ENCODE measurements at places on chromosomes 5 and 9.
A peak's percentile ranks its signal among the peaks of the same experiment; 100 is the strongest.

DNA sequence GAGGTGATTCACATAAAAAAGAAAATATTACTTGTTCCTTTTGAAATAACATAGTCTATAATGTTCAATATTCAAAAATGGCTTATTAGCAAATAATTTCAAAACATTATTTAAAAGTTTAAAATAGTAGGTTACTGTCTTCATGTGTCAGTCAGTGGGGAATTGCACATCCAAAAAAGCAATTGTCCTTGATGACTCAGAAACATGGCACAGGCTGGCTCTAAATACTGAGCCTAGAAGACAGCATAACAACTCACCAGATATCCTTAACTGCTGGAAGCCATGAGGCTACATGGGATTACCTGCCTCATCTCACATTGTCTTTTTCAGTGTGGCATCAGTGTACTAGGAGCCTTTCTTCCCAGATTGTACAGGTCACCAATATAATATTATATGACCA lies 439.5 kb upstream of the RGMB start:
- DNase-seq, result no peak

- no peak for DNase-seq
These were observed 9.4 kb downstream of the OR2K2 start for GRCh38 chr9:111320631-111321030.

DNA sequence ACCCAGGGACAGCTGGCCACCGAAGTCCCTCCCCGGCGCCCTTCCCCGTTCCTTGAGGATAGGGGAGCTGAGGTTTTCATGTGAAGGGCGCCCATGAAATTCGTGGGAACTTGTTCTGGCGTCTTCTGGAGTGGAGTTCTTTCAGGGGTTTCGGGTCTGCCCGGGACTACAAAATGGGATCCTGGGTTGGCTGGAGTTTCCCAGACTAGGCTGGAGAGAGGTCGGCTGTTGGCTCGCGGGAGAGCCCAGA lies 3.6 kb upstream of the RGMB start:
- DNase-seq, result no peak

DNA sequence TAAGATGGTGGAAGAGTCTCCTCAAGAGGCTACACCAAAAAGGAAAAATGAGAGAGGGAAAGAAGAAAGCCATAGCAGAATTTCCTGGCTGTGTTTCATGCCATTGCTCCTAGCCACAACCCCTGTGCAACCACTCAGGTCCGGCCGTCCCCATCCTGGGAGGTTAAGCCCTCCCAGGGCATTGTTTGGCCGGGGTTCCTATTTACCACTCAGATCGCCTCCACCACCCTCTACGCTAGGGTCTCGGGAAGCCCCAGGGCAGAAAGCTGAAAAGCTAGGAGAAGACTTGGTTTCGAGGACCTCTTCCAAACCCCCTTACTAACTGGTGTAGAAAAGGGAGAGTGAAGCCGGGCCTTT lies 715 bp downstream of the RC3H2 start:
- peak; percentile 31 for DNase-seq

- no peak for DNase-seq
These were observed 77.7 kb downstream of the RGS3 start for GRCh38 chr9:113541019-113541900.

- DNase-seq, result no peak
These were observed 1.5 kb upstream of the RNF180 start for GRCh38 chr5:64164166-64164565.

- no peak for DNase-seq
These were observed 18.8 kb downstream of the SRD5A1 start for GRCh38 chr5:6652025-6652424.

- DNase-seq, result no peak
These were observed 24.4 kb upstream of the GRAMD2B start for GRCh38 chr5:126398791-126399190.

DNA sequence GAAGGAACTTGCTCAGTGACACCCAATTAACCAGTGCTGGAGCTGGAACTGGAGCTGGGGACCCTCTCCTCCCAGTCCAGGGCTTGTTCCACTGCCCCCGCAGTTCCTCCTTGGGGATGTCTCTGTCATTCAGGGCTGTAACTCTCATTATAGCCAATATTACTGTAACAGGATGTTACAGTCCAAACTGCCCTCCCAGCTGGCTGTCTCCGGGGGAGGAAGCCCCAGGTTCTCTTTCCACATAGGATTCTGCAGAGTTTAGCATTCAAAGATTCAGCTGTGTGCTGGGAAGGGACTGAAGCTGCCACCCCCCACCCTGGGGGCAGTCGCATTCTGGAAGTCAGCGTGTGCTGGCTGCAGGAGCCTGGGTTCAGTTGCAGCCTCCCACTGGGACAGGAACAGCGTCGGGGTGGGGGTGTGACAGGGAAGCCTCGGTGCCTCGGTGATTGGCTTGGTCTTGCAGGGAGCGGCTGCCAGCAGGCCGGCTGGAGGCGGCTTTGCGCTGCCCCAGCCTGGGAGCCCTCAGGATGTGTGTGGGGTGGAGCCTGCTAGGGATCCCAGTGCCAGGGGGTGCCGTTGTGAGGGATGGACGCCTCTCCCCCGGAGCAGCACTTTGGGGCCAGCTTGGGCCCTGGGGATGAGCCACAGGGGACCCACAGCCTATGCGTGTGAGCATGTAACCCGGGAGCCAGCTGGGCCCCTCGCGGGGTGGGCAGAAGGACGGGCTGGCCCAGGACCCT lies 101.1 kb downstream of the RGS3 start:
- no peak for DNase-seq

DNA sequence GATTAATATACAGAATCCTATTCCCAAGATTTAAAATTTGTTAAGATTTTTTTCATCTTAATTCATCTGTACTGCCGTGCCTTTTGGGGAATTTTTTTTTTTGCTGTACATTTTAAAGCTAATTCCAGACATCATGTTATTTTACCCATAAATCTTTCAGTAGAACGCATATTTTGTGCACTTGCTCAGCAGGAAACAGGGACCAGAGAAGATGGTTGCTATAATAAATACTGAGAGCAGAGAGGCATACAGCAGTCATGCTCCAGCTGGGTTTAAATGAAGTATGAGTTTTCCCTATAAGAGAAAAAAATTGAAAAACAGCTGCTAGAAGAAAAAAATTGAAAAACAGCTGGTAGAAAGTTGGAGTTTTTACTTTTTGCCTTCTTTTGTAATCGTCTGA lies 196.9 kb upstream of the PUM3 start:
- DNase-seq, result no peak

DNA sequence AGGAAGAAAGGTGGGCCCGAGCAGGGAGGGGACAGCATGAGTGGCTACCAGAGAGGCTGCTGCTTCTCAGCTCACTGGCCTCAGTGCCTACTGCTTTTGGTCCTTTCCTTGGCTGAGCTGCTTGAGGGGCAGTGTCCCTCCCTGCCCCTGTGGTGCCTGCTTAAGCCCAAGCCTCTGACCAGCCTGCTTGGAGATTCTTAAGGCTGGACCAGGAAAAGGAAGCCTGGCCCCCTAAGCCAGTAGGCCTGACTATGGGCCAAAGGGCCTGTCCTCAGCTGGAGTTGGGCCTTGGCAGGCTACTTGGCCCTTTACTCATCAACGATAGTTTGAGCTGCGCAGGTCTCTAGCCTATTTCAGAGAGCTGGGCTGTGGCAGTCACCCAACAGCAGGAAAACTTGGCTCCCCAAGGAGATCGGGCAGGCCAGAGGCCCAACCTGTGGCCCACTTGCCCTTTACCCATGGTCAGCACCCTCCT lies 24.9 kb downstream of the TCF7 start:
- no peak for DNase-seq

DNA sequence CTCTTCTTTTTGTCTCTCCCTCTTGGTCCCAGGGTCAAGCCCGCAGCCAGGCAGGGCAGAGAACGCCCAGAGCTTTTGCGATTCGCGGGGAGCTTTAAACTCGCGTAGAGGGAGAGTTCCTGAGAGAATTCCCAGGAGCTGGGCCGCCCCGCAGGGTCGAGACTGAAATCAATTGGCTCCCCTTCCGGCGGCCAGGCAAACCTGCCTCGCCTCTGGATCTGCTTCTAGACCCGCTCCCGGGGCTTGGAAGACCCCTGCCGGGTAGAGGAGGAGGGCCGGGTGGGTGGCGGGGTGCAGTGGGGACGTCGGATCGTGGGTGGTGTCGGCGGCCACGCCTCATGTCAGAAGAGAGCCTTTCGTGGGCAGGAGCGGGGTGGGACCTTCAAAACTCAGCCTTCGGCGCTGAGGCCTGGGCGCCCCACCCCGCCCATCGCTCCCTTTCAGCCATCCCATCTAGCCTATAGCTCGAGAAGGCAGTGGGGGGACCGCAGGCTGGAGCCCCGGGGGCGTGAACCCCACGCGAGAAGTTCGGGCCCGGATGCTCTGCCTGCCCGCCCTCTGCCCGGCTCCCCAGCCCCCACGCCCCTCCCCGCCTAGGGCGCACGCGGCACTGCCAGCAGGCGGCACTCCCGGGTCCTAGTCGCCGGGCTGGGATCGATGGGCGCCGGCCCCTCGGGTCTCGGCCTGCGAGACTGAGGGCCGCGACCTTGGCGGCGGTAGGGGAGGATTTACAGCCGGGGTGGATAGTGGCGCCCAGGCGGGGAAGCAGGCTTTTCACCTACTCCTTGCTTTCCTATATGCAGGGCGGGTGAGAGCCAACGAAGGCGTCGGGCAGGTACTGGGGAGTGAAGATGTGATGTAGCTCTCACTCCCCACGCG lies 6.1 kb downstream of the PRDM6 start:
- DNase-seq, result no peak

GRCh38 chr5:20554001-20554400 lies 566.0 kb upstream of the CDH18 start:
- no peak for DNase-seq

GRCh38 chr9:91275655-91276054 lies 86.1 kb downstream of the AUH start:
- DNase-seq, result no peak

DNA sequence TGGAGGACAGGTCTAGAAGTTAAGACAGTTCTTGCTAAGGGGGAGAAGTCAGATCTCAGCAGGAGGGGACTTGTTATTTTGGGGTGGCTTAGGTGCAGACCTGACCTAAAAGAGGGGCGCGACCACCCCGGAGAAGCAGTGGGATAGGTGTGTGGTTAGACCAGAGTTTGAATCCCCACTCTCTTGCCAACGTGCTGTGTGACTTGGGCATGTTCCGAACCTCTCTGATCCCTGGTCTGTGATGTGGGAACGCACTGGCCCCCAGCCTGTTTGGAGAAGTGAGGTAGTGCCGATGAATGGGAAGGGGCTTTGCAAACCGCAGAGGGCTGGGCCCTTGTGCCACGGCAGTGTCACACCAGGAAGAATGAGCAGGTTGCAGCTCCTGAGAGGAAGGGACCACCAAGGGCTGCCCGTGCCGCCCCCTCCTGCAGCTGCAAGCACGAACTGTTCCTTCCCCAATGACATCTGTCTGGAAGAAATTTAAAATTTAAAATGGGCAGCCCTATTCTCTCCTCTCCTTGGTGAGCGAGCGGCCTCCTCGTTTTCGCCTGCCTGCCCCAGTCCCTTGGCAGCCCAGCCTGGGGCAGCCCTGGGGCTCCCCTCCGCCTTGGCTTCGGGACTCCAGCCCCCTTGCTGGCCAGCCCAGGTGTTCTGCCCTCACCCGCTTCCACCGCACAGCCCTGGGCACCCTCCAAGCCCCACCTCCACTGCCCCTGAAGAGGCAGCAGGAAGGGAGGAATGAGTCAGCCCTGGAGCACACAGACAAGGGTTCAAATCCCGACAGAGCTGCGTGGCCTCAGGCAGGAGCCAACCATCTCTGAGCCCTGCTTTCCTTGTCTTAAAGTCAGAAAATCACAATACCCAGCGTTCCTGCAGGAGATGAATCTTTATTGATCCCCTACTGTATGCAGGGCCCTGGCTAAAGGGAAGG lies 1.6 kb downstream of the FIBCD1 start:
- no peak for DNase-seq

- DNase-seq, result no peak
These were observed 54.2 kb upstream of the NOTCH1 start for GRCh38 chr9:136599811-136600660.

DNA sequence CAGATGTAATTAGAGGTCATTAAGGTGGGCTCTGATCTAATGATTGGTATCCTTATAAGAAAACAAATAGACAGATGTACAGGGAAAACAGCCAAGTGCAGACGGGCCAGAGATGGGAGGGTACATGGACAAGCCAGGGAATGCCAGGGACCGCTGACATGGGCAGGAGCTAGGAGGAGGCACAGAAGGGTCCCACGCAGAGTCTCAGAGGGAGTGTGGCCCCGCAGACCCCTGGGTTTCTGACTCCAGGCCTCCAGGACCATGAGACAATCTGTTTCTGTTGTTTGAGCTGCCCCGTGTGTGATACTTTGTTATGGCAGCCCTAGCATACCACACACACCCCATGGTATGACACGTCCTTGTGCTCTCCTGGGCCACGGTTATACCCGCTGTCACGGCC lies 29.1 kb downstream of the GADD45G start:
- no peak for DNase-seq

GRCh38 chr5:40485021-40485998 lies 194.4 kb upstream of the PTGER4 start:
- DNase-seq, result no peak

GRCh38 chr5:96026406-96027041 lies 64.9 kb upstream of the ELL2 start:
- DNase-seq, result no peak

DNA sequence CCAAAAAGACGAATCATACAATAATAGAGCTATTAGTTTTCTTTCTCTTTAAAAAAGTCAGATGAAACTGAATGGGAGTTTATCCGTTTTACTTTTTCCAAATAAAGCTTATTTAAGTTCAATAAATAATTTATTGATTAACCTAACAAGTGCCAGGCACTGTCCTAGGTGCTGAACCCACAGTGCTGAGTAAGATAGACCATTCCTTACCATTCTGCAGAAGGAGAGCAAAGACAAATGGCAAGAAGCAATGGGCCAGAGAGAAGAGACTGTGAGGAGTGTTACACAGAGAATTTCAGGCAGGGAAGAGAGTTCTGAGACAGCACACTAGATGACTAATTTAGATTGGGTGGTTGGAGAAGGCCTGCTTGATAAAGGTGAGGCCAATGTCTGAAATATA lies 127.2 kb downstream of the AUH start:
- no peak for DNase-seq

GRCh38 chr5:55418994-55419968 lies 111.5 kb downstream of the MTREX start:
- no peak for DNase-seq

- no peak for DNase-seq
These were observed 910 bp downstream of the ENG start for GRCh38 chr9:127853312-127854183.

DNA sequence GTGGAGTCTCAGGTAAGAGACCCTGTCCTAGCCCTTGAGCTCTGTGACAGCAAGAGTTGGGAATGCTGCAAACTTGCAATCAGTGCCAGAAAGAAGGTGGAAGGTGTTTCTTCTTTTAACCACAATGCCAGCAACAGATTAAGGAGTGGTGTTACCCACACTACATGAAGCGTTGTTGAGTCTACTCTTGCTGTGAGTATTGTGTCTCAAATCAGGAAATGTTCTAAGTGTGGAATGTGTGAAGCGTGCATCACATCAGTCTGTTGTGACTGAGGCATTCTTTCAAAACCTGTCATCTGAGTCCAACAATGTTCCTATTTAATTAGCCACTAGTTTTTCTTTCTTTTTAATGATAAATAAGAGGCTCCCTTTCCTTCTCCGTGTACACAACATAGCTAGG lies 2.9 kb upstream of the LURAP1L start:
- no peak for DNase-seq

GRCh38 chr5:107808671-107809137 lies 138.0 kb upstream of the EFNA5 start:
- DNase-seq, result peak; percentile 87

Data from left renal pelvis (tissue), 4 donors.